CMK (cell line): ENCODE measurements at places on chromosomes 1 and 21.

GRCh38 chr21:36079010-36079649, 9.3 kb downstream of the CBR1 start:
- DNase-seq, result no peak

- no peak for DNase-seq
Measured at GRCh38 chr1:32321712-32322291, 14.2 kb downstream of the MARCKSL1 start.

DNA sequence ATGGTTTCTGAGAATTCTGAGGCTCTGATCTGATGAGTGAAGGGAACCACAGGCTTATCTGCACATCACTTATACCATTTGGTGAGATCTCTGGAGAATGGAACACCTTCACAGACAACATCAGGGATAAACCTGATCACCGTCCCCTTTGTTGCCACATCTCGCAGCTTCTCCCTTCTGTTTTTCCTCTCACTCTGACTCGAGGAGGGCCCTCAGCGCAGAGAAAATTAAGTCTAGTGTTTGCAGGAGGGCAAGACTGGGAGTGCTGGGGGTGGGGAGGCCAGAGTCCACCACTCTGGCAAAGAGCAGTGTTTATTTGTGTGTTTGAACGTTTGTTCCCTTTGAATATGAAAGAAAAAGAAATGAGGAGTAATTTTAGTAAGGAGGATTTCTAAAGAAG, 29.0 kb upstream of the BATF3 start:
- DNase-seq, result no peak

DNA sequence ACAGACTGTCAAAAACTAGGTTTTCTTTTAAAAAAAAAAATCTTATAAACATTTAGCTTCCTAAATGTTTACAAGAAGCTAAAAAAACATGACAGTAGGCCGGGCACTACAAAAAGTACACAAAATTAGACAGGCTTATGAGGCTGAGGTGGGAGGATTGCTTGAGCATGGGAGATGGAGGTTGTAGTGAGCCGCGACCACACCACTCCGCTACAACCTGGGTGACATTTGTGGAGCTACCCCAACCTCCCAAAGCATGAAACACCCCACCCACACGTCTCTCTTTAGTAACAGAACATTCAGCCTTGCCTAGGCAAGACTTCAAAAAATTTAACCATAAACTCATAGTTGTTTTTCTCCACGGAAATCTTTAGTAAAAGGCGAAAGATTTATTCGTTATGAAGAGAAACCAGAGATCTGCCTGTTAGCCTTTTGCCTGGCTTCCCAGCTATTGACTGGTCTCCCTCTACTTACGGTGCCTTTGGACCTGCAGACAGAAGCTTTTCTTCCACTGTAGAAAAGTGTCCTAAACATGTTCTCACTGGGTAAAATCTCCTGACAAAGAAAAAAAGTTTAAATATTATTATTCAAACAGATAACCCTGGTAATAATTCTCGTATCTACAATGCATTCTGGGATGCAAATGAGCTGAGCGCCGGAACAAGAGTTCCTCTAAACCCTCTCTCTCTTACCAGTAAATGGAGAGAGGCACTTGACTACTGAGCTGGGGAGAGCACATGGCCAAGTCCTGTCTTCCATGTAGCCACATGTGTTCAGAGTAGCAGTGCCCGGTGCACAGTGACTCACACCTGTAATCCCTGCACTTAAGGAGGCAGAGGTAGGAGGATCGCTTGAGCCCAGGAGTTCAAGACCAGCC, 9.2 kb downstream of the RNU5D-1 start:
- peak; percentile 95 for DNase-seq

DNA sequence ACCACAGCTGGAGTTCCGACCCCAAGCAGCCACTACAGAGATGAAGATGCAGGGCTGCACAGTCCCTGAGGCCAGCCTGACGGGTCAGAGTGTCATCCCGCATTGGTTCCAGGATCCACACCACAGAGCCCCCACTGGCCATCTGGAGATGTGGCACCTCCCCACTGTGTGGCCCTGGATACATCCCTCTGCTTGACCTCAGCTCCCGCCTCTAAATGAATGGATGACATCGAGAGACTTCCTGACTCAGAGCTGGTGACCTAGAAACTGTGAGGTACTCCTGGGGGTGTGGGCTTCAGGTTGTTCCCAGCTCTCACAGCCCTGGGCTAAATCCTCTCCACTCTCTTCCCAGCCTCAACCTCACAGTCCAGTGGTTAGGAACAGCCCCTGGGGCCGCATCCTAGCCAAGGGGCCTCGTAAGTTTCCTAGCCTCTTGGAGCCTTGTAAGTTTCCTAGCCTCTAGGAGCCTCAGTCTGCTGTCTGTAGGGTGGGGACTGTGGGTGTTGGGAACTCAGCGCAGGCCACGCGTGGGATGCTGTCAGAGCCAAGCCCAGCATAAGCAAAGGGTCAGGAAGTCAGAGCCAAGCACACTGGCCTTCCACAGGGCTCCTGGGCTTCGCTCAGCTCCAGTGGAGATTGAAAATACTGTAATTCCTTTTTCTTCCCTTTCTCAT, 87.5 kb upstream of the RUNX3 start:
- DNase-seq, result no peak

DNA sequence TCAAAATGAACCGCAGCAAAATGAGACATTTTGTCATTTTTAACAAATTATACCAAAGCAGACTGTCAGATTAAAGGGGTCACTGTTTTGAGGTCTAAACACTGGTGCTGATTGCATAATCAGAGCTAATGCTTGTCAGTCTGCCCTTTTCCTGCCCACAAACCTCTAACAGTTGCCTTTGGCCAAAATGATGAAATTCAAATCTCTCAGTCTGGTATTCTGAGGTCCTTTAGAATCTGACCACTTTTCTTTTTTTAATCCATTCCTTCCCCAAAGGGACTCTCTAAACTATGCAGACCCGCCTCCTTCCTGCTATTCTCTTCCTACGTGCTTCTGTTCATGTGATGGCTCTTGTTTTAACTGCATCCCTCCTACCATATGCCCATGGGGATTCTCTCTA, 145.2 kb upstream of the SPATA6 start:
- no peak for DNase-seq

GRCh38 chr1:66375125-66375524, 158.8 kb upstream of the SGIP1 start:
- DNase-seq, result no peak

GRCh38 chr1:63643926-63644325, 50.7 kb downstream of the PGM1 start:
- no peak for DNase-seq

DNA sequence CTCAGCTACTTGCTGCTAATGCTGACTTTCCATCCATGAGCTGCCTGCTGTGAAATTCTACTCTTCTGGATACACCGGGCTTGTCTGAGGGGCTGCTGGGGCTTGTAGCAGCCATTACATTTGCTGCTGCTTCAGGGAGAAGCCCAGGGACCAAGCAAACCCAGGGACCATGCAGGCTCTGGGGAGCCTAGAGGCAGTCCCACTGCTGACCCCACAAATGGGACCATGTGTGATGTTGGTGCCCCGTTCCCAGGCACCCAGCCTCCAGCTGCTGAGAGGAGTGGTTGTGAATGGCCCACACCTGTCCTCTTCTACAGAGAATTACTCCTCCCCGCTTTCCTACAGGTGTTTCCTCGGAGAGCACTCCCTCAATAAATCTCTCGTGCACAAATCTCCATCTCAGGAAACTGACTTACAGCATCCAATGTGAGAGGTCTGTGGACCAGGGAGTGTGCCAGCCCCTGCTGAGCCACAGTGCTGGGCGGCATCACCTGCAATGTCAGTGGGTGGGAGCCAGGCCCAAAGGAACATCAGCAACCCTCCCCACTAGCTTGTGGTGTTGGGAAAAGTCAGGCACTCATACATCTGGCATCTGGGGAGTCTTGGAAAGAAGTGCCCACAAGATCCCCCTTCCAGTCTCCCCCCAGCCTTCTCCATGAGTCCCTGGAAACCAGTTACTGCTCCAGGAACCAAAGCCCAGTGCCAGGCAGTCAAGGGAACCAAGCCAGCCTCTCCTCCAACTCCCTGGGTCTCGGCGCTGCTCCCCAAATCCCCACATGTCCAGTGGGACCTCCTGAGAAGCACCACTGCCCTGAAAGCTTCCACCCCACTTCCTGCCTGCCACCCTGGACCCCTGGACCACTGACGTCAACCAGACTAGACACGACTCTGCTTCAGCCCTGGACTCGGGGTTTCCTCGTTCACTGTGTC, 65.1 kb downstream of the TCP10L start:
- DNase-seq, result no peak

GRCh38 chr1:9128520-9129265, at the start of gene GPR157:
Gene GPR157, minus strand, starts transcription at chr1:9129102. Its CDS starts 75 bp downstream, at chr1:9129027.
- DNase-seq, result peak; percentile 69

DNA sequence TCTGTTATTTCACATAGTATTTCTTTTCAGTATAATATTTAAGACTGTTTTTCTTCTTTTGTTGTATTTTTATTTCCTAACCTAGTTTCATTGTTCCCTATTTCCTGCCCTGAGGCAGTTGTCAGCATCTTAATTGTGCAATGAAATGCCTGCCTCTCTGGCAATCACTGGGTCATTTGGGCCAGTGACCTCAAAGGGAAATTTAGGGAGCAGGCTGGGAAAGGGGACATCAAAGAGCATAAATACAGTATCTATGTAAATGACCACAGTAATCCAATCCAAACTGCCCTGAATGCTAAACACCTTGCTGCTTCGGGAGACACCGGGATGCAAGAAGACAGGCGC, 147.8 kb downstream of the TLR5 start:
- DNase-seq, result no peak

DNA sequence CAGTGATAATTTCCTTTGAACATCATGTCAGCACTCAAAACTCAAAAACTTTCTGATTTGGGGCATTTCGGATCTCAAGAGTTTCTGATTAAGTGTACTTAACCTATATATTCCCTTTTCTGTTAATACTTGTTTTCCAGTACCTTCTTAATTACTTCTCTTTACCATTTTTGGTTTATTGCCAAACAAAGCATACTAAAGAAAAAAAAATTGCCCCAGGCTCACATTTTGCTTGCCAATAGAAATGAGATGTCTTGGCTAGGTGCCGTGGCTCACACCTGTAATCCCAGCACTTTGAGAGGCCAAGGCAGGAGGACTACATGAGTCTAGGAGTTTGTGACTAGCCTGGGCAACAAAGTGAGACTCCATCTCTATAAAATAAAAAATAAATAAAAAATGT, 4.8 kb downstream of the PSMD4 start:
- no peak for DNase-seq

DNA sequence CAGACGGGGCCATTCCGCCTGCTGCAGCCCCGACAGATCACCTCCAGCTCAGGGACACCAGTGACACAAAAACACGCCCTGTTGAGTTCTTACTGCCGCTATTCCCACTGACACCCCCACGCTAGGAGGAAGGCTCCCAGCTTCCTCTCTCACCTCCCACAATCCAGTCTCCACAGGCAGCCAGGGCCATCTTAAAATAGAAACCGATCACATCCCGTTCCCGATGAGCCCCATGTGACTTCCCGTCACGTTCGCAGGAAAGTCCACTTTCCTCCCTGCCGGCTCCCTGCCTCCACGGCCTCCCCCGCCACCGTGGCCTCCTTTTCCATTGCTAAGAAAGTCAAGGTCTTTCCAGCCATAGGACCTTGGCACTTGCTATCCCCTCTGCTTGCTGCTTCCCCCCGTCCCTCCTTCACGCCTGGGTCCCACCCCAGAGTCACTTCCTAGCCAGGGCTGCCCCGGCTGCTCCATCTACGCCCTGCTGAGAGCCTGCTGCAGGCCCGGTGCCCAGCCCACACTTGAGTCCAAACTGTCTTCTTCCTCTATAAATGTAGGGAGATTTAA, 24.0 kb upstream of the DDOST start:
- DNase-seq, result no peak

GRCh38 chr1:151641229-151641628, 29.4 kb downstream of the SNX27 start:
- DNase-seq, result no peak

- DNase-seq, result no peak
Measured at GRCh38 chr1:46607345-46608130, 3.5 kb upstream of the MKNK1 start.

GRCh38 chr21:25361097-25361496, 246.2 kb downstream of the MRPL39 start:
- DNase-seq, result no peak

DNA sequence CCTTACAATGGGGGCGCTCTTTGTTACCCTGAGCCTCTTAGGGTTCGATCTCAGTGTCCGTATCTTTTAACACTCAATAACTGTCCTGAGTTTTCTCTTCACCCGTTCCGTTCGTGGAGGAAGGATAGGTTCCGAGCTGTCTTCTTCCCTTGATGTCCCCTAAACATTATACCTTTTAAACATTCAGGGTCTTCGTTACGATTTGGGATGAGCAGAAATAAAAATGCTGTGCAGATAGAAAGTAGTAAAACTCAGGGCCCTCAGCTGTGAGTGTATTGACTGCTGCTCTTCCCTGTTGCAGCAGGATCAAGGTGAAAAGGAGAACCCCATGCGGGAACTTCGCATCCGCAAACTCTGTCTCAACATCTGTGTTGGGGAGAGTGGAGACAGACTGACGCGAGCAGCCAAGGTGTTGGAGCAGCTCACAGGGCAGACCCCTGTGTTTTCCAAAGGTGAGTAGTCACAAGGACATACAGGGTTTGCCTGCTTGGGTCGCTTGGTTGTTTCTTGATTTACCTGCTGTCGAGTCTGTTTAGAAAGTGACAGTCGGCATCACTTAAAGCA, 784 bp downstream of the RPL11 start:
- no peak for DNase-seq

DNA sequence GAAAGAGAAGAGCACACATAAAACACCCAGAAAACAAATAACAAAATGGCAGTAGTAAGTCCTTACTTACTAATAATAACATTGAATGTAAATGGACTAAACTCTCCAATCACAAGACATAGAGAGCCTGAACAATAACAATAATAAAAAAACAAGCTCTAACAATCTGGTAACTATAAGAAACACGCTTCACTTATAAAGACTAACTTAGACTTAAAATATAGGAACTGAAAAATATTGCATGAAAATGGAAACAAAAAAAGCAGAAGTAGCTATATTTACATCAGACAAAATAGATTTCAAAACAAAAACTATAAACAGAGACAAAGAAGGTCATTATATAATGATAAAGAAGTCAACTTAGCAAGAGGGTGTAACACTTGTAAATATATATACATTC, 83.1 kb upstream of the LYPLAL1 start:
- no peak for DNase-seq

GRCh38 chr1:111862599-111862998, 106.9 kb downstream of the DDX20 start:
- no peak for DNase-seq

- DNase-seq, result no peak
Measured at GRCh38 chr1:181062836-181063428, 25.6 kb upstream of the IER5 start.
